Mammary microvascular endothelial cell (primary cell): ENCODE measurements at places on chromosomes 5 and 9. TPM values are rescaled to one million over a fixed set of nuclear protein-coding genes. Genes with fewer than 3 reads are reported as not detected.

INSL4 gene
- total RNA-seq = not detected in 2 replicates

CAMK4 gene
- 0.34 and 1.3 TPM in 2 replicates for total RNA-seq

RFESD gene
- 0.69 and 3.1 TPM in 2 replicates for total RNA-seq

LRRTM2 gene
- total RNA-seq = 0.44 and 0.47 TPM in 2 replicates

OR13F1 gene
- not detected in 2 replicates for total RNA-seq

LECT2 gene
- not detected in 2 replicates for total RNA-seq

CBY3 gene
- total RNA-seq = not detected in 2 replicates

PRRX2 gene
- 0.20 and 0.40 TPM in 2 replicates for total RNA-seq

PIP5KL1 gene
- 0.34 and 1.3 TPM in 2 replicates for total RNA-seq

GALT gene
- total RNA-seq = 17.2 and 18.5 TPM in 2 replicates

PCSK1 gene
- total RNA-seq = 2.8 and 2.9 TPM in 2 replicates

PHF24 gene
- not detected in 2 replicates for total RNA-seq

MYMK gene
- not detected in 2 replicates for total RNA-seq

SLC46A2 gene
- not detected in 2 replicates for total RNA-seq

SHC3 gene
- under 0.01 TPM in 2 replicates for total RNA-seq

FAM153A gene
- total RNA-seq = not detected in 2 replicates

QRFP gene
- total RNA-seq = not detected in 2 replicates

TSLP gene
- total RNA-seq = 0.13 TPM in 1 of 2 replicates, not detected in the other

GPX3 gene
- total RNA-seq = 11.8 and 16.1 TPM in 2 replicates

PDLIM7 gene
- 167 and 210 TPM in 2 replicates for total RNA-seq

SLC4A9 gene
- not detected in 2 replicates for total RNA-seq

TBC1D2 gene
- 14.1 and 15.3 TPM in 2 replicates for total RNA-seq

GFI1B gene
- not detected in 2 replicates for total RNA-seq

DDX4 gene
- not detected in 2 replicates for total RNA-seq

ENC1 gene
- 21.9 and 41.7 TPM in 2 replicates for total RNA-seq

ANKRD55 gene
- 1.1 and 2.3 TPM in 2 replicates for total RNA-seq
